Urinary bladder (tissue), 4 donors: ENCODE measurements at places on chromosomes 6 and 20. TPM values are rescaled to one million over a fixed set of nuclear protein-coding genes. Genes with fewer than 3 reads are reported as not detected.

Gene NKX2-2
- total RNA-seq: not detected

Gene MYT1
- 0.48 TPM for total RNA-seq

Gene PI3
- total RNA-seq: not detected

Gene RAD21L1
- total RNA-seq: not detected

Gene WFDC5
- total RNA-seq: 0.26 TPM

Gene PNLDC1
- total RNA-seq: not detected

Gene SRPK1
- total RNA-seq: 57.8 TPM

Gene ACTL10
- 0.95 TPM for total RNA-seq

Gene BMP6
- total RNA-seq: 11.7 TPM

Gene BCAS1
- 28.1 TPM for total RNA-seq

Gene DEFB124
- total RNA-seq: not detected

Gene CALHM4
- not detected for total RNA-seq

Gene SAPCD1
- total RNA-seq: 0.90 TPM

Gene LST1
- 4.2 TPM for total RNA-seq

Gene TRMT6
- total RNA-seq: 5.6 TPM

Gene EGFL8
- 17.6 TPM for total RNA-seq

Gene LAMA5
- 40.4 TPM for total RNA-seq

Gene HSPA1A
- total RNA-seq: 152 TPM

Gene CTAGE9
- total RNA-seq: not detected

Gene RGS17
- total RNA-seq: 6.6 TPM

Gene F13A1
- 203 TPM for total RNA-seq

Gene BPIFB1
- total RNA-seq: not detected

Gene OR12D3
- not detected for total RNA-seq

Gene HLA-DQA2
- 0.95 TPM for total RNA-seq

Gene PRDM13
- total RNA-seq: not detected

Gene LAMA2
- 190 TPM for total RNA-seq

Gene TDRD6
- total RNA-seq: 1.9 TPM

Gene SLC22A2
- total RNA-seq: not detected

Gene SLC23A2
- 22.7 TPM for total RNA-seq

Gene REM1
- total RNA-seq: 4.1 TPM

Gene TUBB1
- total RNA-seq: 0.58 TPM

Gene MLIP
- total RNA-seq: 4.4 TPM

Gene HDAC2
- 103 TPM for total RNA-seq

Gene CLDN20
- not detected for total RNA-seq

Gene ETV7
- 0.79 TPM for total RNA-seq

Gene GRM1
- total RNA-seq: 0.16 TPM

Gene GPX5
- total RNA-seq: not detected

Gene SIM1
- total RNA-seq: 0.21 TPM

Gene TGM6
- total RNA-seq: not detected

Gene TRDN
- 13.5 TPM for total RNA-seq

Gene C6orf58
- total RNA-seq: not detected

Gene MED23
- 66.9 TPM for total RNA-seq

Gene IP6K3
- 0.95 TPM for total RNA-seq

Gene EDN1
- total RNA-seq: 13.5 TPM

Gene GLP1R
- total RNA-seq: 0.58 TPM

Gene C6orf163
- 17.1 TPM for total RNA-seq

Gene FOXO3
- 43.7 TPM for total RNA-seq

Gene ADGRG6
- total RNA-seq: 124 TPM

Gene STMND1
- total RNA-seq: not detected

Gene DDO
- 0.63 TPM for total RNA-seq
